ENCODE measurements at places on chromosomes 11 and 22.

- no peak for DNase-seq
Observed at GRCh38 chr11:8833568-8834315, 77.2 kb upstream of the AKIP1 start.

DNA sequence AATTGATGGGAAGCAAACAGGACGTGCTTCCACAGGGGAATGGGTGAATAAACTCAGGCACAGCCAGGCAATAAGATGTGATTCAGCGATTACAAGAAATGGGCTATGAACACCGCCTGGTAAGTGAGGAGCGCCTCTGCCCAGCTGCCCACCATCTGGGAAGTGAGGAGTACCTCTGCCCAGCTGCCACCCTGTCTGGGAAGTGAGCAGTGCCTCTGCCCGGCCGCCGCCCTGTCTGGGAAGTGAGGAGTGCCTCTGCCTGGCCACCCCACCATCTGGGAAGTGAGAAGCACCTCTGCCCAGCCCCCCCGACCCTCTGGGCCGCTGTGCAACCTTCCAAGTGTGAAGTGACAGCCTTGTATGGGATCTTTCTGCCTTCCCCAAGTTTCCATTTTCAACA, 73.2 kb upstream of the PRR5 start:
- DNase-seq: no peak

- DNase-seq: no peak
Observed at GRCh38 chr22:33697640-33698039, 222.6 kb downstream of the LARGE1 start.

- no peak for DNase-seq
Observed at GRCh38 chr11:74849525-74850391, 99.1 kb downstream of the XRRA1 start.

DNA sequence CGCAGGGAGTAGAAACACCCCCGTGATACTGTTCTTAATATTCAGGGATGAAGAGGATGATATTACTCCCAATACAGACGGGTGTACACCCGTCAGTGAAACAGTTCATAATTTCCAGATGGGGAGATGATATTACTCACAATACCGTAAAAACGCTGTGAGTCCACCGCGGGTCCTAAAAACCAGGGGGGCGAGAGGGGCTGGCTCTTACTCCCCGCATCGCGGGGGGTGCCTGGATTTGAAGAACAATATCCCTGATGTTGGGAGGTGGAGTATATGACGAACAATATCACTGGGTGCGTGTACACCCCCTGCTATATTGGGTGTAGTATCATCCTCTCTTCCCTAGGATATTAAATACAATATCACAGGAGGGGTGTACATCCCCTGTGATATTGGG, 20.5 kb upstream of the APOL5 start:
- DNase-seq: no peak

GRCh38 chr11:131606811-131607335, 236.5 kb downstream of the NTM start:
- no peak for DNase-seq

GRCh38 chr11:27386181-27386845, 23.3 kb upstream of the CCDC34 start:
- no peak for DNase-seq

Measured in DMS 273 treated with DMSO at 0.1 percent for 48 hours (cell line).